MCF 10A (cell line): ENCODE measurements at places on chromosomes 7 and 10. TPM values are rescaled to one million over a fixed set of nuclear protein-coding genes. Genes with fewer than 3 reads are reported as not detected.

DNA sequence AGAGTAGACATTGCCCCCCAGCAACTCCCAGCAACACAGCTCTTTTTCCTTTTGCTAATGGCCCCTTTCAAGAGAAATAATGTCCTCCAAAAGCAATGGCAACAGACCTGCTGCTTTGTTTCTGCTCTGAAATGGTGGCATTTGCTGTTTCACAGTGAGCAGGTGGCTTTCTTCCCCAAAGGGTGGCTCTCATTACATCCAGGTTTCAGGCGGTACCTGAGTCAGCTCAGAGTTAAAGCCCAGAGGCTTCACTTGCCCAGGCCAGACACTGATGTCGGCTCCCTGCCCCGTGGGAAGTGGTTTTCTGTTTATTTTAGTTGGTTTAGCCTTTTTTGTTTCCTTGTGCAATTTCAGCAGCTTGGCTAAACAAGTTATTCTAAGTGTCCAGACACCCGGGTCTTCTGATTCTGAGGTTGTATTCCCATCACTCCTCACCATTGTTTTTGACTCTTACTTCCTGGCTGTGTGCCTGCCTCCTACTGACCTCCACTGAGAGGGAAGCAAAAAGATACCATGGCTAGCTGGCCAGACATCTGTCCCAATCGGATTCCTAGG, 7.8 kb upstream of the ATOH7 start:
- H3K36me3 ChIP-seq = no peaks in the 10 kb centered on the region
- H3K4me3 ChIP-seq = no peak overlapping the region
- no peaks in the 10 kb centered on the region for H3K27me3 ChIP-seq
- no peak overlapping the region for H3K27ac ChIP-seq

- H3K4me1 ChIP-seq = peaks cover 12% of the 10 kb centered on the region
- H3K36me3 ChIP-seq = peaks cover 9% of the 10 kb centered on the region
Observed at GRCh38 chr7:216360-217300, 24.3 kb downstream of the FAM20C start.

- no peak overlapping the region for H3K27ac ChIP-seq
- H3K4me1 ChIP-seq = peaks cover 16% of the 10 kb centered on the region
- H3K27me3 ChIP-seq = peaks cover 20% of the 10 kb centered on the region
- no peak for DNase-seq
- no peaks in the 10 kb centered on the region for H3K36me3 ChIP-seq
Observed at GRCh38 chr10:101218351-101219138, 10.7 kb downstream of the LBX1 start.

DNA sequence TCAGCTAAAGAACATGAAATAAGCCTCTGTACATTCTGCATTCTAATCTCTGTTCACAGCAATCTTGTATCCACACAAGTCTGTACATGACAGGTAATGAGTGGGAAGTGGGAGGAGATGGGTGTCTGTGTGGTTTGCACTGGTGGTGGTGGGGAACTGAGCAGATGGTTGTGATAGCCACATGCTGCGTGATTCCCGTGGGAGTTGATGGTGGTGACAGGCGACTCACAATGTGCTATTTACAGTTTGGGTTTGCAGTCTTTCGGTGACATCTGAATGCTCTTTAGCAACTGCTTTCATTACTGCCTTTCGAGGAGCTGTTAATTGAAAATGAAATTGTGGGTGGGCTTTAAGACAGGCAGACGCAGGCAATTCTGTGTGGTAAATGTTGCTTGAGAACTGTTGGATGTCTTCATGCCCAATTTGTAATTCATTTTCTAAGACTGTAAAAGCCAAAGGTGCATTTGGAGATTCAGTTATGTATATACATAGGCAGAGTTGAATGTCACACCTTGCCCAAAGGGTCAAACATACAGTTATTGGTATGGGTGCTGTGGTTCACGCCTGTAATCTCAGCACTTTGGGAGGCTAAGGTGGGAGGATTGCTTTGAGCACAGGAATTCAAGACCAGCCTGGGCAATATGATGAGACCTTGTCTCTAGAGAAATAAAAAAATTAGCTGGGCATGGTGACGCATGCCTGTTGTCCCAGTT, 308.2 kb downstream of the AUTS2 start:
- no peak for DNase-seq
- peaks cover 5% of the 10 kb centered on the region for H3K36me3 ChIP-seq
- H3K27me3 ChIP-seq = no peaks in the 10 kb centered on the region
- no peaks in the 10 kb centered on the region for H3K4me1 ChIP-seq
- H3K27ac ChIP-seq = no peak overlapping the region

DNA sequence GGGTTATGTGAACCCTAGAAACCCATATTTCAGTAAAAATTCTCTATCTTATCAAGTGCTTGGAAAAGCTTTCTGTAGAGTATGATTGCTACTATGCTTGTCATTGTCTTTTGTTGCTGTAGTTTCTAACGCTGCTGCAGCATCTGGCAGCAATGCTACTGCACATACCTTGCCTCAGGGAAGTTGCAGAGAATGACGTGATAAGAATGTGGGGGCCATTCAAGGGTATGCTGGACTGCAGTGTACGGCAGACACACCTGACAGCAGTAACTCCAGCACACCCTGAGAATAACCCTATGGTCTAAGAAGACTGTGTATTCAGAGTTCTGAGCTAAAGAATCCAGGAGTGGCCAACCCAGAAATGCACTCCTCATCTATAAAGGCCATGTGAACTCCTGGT, 20.5 kb downstream of the TRIM4 start:
- H3K4me3 ChIP-seq = no peak overlapping the region
- H3K4me1 ChIP-seq = peaks cover 6% of the 10 kb centered on the region
- H3K27ac ChIP-seq = no peak overlapping the region
- peaks cover 45% of the 10 kb centered on the region for H3K36me3 ChIP-seq
- DNase-seq = no peak
- no peaks in the 10 kb centered on the region for H3K27me3 ChIP-seq

DNA sequence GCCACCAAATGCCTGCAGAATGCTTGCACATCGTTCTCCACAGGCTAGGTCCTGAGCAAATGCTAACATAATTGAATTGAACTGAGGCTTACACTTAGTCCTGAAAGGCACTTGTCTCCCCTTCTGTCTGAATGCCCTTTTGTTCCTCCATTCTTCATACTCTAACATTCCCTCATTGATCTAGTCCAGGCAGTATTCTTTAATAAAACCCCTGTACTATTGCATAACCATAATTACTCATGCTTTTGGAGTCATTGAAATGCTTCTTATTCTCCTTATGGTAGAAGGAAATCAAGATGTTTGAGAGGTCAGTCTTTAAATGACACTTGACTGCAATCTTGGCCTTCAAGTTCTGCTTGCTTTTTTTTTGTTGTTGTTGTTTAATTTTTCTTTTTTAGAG, 7.1 kb downstream of the PI4K2A start:
- no peak overlapping the region for H3K4me3 ChIP-seq
- no peaks in the 10 kb centered on the region for H3K27me3 ChIP-seq
- peak overlapping the region; percentile 32 for H3K27ac ChIP-seq
- H3K4me1 ChIP-seq = peaks cover 28% of the 10 kb centered on the region
- DNase-seq = peak; percentile 49

GRCh38 chr7:51019891-51020870, 237.5 kb upstream of the GRB10 start:
- peaks cover 18% of the 10 kb centered on the region for H3K36me3 ChIP-seq
- H3K4me3 ChIP-seq = no peak overlapping the region
- H3K27me3 ChIP-seq = no peaks in the 10 kb centered on the region
- H3K4me1 ChIP-seq = peaks cover 7% of the 10 kb centered on the region
- no peak for DNase-seq

- H3K27ac ChIP-seq = peak overlapping the region; percentile 87
- no peak overlapping the region for H3K4me3 ChIP-seq
- DNase-seq = no peak
- H3K27me3 ChIP-seq = no peaks in the 10 kb centered on the region
- peaks cover 81% of the 10 kb centered on the region for H3K36me3 ChIP-seq
Observed at GRCh38 chr7:129832701-129833227, 120.0 kb downstream of the UBE2H start.

DNA sequence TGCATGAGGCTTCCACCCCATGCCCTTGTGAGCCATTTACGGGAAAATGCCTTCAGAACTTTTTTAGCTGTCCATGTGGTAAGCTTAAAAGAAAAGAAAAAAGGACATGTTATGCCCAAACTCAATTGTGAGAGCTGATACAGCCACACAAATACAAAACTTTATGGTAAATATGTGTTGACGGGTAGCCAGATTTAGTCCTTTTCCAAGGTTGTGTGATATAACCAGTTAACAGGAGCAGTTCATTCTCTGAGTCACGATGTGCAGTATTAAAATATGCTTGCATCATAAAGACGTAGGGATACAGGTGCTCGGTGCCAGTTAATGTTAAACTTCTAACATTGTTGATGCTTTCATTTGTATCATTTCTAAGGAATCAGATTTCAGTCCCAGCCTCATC, 350.4 kb downstream of the DNAJB6 start:
- H3K4me3 ChIP-seq = no peak overlapping the region
- peak; percentile 2 for DNase-seq
- H3K4me1 ChIP-seq = no peaks in the 10 kb centered on the region
- no peaks in the 10 kb centered on the region for H3K36me3 ChIP-seq

DNA sequence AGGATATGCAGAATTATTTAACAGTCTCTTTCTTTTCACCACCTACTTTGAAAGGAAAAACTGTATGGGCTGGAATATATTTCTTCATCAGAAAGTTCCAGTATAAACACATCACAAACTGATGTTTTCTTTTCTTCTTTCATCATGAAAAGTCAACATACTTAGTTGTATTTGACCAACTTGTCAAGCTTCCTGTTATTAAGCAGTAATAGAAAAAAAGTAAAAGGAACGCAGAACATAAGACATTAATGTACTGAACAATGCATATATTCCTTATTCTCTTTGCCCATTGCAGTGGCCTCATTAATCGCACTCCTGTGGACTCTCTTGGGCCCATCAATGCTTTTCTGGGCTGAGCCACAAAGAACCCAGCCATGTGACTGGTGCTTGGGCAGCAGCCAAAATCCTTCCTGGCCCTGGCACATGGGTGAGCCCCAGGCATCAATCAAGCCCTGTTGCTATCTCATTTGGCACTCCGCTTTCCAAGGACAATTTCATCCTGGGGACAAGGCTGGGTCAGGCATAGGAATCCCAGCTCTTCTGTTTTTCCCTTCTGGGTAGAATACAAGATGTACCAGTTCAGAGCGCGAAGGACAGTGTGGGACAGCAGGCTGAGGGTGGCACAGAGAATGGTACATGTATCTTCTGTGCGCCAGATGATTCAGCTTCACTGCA, 42.3 kb downstream of the RHOBTB1 start:
- no peaks in the 10 kb centered on the region for H3K27me3 ChIP-seq
- H3K4me3 ChIP-seq = no peak overlapping the region
- DNase-seq = peak; percentile 23
- no peak overlapping the region for H3K27ac ChIP-seq
- no peaks in the 10 kb centered on the region for H3K4me1 ChIP-seq

GRCh38 chr10:58820861-58821751, 308.4 kb downstream of the BICC1 start:
- peak overlapping the region; percentile 33 for H3K27ac ChIP-seq
- peaks cover 23% of the 10 kb centered on the region for H3K4me1 ChIP-seq
- DNase-seq = peak; percentile 81

DNA sequence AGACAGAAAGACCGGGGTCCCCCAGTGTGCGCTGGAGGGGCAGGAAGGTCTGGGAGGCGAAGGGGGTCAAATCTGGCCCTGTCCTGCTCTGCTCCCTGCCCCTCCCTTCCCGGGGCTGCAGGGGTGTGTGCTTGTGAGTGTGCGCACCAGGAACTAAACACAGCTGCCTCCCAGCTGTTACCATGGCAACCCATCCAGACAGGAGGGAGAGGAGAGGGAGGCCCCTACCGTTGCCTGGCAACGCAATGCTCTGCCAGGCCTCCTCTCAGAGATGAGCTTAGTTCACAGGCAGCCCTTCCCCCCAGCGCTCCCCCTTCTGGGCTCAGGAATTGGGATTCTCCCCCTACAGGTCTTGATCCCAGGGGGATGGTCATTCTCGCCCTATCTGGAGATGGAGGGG, 6.1 kb downstream of the NYAP1 start:
- no peak overlapping the region for H3K27ac ChIP-seq
- DNase-seq = no peak
- H3K4me1 ChIP-seq = peaks cover 1% of the 10 kb centered on the region
- H3K27me3 ChIP-seq = no peaks in the 10 kb centered on the region

Gene UCN3
- total RNA-seq = not detected in 2 replicates
